ENCODE measurements at places on chromosomes 6 and 20.

GRCh38 chr6:117918454-117918853 lies 11.4 kb downstream of the SLC35F1 start:
- no peak for DNase-seq

DNA sequence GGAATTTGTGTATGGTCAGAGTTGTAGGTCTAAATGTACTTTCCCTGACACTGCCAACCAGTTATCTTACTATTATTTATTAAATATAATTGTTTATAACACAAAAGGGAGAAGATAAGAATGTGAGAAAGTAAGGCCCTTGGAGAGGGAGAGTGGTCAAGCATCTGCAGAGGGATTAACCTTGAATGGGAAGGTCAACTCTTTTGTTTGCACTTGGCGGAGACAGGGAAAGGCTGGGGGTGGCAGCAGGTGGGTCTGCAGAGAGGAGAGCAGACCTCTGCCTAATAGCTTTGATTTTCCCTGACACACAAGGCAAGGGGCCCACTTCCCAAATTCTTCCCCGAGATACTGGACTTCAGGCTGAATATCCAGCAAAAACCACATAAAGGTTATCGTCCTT lies 4.2 kb downstream of the LRP11 start:
- DNase-seq, result no peak

GRCh38 chr6:136947037-136947436 lies 24.9 kb downstream of the SLC35D3 start:
- DNase-seq, result no peak

DNA sequence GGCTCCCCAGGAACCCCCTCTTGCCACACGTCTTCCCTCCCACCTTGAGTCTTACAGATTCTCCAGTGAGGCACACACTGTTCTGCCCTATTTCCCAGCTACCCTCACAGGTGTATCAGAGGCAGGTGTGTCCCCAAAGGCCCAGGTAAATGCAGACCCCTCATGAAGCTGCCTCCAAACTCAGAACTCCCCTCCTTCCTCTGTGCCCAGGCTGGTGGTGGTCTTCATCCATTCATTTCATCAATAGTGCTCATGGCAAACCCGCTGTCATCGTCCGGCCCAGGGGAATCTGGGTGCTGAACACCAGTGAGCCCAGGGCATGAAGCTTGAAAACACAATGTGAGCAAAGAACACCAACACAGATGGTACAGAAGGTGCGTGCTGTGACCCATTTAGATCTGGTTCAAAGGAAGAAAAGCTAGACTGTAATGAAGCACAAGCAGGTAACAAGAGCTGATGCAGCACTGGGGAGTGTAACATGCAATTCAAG lies 213.1 kb downstream of the SYNDIG1 start:
- DNase-seq, result no peak
